HFF-Myc (cell line): ENCODE measurements at places on chromosomes 16 and 17.

- DNase-seq: no peak
Measured at GRCh38 chr17:35523296-35523695, 14.2 kb downstream of the SLFN12L start.

DNA sequence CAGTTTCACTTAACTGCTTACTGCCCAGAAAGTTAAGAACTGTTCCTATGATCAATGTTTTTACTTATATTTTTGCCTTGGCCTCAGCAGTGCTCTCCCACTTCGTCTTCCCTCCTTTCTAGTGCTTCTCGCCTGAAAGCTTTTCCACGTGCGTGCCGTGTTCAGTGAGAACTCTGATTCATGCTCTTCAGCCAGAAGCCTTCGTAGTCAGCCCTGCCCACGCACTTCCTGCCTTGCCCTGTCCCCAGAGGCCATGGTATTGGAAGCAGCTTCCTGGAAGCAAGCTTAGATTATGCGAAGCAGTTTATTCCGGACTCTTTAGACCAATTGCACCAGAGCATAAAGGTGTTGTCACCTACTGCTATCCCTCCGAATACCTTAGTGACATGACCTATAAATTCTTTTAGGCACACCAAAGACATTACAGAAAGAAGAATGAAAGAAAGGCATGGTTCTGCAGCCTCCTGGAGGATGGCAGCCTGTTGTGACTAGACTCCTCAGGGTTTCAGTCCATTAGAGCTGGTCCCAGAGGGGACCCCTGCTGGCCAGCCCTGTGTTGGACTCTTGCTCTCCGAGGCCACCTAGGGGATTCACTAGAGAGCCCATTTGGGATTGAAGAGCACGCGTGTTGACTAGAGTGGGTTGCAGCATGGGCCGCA, 105.2 kb downstream of the RPTOR start:
- DNase-seq: peak; percentile 56

DNA sequence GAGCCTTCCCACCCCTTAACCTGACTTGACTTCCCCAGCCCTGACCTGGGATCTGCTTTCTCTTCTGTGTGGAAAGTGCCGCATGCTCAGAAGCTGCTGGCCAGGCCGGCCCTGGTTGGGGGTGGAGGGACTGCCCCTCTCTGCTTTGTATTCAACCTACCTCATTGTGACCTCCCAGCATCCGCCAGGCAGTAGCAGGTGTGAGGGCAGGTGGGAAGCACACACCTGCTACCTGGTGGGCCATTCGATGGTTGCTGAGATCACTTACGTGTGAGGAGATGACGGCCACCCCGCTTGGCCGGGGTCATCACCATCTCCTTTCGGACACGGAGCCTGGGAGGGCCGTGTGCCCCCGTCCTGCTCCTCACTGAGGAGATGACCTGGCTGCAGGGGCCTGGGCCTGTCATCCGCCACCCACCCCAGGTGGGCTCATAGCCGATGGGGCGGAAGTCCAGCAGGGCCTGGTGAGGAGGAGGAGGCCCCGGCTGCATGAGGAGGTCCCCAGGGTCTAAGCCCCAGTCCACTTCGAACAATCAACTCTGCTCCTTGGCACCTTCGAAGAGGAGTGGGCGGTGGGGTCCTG, 7.1 kb downstream of the CPNE7 start:
- DNase-seq: no peak

GRCh38 chr17:55845385-55845784, 94.5 kb downstream of the PCTP start:
- DNase-seq: peak; percentile 4

GRCh38 chr17:80890196-80890920, 101.3 kb upstream of the CHMP6 start:
- no peak for DNase-seq

- DNase-seq: no peak
Measured at GRCh38 chr17:34723875-34724274, 144.5 kb downstream of the TMEM132E start.

DNA sequence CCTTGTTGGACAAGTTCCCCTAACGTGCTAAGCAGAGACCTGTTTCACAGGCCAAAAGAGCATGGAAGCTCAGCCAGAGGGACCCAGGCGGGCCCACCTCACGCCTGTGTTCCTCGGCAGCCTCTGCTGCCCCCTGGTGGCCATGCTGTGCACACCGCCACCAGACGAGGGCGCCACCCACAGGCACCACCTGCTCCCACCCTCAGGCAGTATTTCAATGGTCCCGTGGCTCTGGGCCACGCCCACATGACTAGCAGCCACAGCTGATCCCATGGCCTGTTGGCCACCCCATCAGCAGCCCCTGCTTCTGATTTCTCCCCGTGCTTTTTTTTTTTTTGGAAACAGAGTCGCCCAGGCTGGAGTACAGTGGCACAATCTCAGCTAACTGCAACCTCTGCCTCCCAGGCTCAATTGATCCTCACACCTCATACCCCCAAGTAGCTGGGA, 18.9 kb downstream of the MPG start:
- no peak for DNase-seq

DNA sequence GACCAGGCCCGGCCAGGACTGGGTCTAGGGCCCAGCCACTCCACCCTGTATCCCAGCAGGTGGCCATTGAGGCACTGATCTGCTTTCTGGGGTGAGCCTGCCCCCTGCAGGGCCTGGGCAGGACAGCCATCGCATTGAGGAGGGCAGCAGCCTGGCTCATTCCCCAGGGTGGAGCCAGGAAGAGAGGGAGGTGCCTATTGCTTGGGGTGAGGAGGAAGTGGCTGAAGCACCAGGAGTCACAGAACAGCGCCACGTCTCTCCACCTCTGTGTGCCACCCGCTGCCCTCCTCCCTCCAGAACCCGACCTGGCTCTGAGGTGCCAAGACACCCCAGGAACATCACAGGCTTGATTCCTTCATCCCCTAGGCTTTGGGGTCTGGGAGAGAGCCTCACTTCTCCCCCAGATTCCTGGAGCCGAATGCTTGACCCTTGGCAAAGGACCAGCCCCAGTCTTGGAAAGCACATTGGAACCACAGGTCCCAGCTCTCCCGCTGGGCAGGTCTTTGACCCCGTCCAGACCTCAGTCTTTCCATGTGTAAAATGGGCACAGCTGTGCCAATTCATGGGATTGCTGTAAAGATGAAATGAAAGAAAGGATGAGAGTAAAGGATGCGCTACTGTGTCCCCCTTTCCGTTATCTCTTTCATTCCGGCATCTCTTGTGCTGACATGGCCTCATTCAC, 7.2 kb upstream of the KRT36 start:
- peak; percentile 56 for DNase-seq
